ENCODE measurements at places on chromosomes 16 and 17.
A peak's percentile ranks its signal among the peaks of the same experiment; 100 is the strongest.

DNA sequence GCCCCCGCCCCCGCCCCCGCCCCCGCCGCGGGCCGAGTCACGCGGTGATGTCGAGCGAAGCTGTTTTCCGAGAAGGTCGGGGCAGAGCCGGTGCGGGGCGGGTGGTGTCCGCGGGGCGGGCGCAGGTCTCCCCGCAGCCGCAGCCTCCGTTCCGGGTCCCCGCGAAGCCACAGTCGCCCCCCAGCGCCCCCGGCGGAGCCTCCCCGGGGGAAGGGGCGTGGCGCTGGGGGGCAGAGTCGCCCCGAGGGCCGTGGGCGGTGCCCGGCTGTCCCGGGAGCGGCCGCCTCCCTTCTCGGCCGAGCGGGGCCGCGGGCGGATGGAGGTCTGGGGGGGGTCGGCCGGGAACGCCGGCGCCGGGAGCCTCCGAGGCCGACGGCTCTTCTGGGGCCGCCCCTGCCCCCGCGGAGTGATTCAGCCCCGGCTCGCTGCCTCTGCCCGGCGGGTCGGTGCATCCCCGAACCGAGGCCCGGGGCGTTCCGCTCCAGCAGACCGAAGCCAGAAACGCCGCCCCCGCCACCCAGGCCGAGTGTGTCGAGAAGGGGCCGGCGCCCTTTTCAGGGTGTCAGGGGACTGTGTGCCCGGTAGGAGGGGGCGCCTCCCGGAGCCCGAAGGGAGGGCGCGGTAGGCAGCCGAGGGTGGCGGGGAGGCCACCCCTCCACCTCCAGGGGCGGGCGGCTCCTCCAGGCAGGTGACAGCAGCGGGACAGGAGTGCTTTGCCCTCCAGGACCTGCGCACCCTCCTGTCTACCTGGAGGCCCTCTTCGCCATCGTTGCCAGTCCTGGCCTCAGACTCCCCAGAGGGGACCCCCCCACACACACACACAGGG, 1.7 kb downstream of the METRNL start:
- DNase-seq, result no peak

GRCh38 chr16:47847220-47847970, 308.4 kb downstream of the ABCC12 start:
- DNase-seq, result peak; percentile 27

GRCh38 chr16:49855280-49855821, 561 bp downstream of the ZNF423 start:
- peak; percentile 56 for DNase-seq

GRCh38 chr16:77788181-77789084, at the start of gene VAT1L:
TSS of gene VAT1L (plus strand) at chr16:77788564. CDS start at chr16:77788683, 119 bp downstream.
- DNase-seq, result peak; percentile 85

GRCh38 chr16:74556375-74556922, 50.5 kb downstream of the GLG1 start:
- no peak for DNase-seq

DNA sequence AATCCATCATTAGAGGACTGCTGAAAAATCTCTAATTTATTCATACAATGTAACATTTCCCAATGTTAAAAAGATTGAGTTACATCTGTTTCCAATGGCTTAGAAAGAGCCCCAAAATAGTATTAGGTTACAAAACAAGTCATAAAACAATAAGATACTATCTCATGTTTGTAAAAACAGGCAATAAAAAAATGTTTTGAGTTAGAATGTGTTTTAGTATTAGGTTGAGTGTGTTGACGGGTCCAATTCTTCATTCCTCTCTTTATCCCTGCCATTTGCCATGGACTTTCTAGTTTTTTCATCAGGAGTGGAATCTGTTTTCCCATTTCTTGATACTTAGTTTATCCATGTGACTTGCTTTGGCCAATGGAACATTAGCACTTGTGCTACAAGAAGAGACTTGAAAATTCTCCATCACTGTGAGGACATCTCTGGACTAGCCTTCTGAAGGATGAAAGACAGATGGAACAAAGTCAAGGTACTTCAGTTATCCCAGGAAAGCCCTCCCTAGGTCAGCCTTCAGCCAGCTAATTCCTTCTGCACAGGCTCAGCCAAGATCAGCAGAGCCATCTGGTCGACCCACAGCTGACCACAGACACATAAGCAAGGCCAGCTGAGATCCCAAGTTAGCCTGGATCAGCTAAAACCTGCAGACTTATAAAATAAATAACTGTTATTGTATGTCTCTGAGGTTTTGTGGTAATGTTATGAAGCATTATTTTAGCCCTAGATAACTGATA, 83.3 kb downstream of the HS3ST3A1 start:
- no peak for DNase-seq

GRCh38 chr16:52363082-52363481, 183.9 kb downstream of the TOX3 start:
- no peak for DNase-seq

DNA sequence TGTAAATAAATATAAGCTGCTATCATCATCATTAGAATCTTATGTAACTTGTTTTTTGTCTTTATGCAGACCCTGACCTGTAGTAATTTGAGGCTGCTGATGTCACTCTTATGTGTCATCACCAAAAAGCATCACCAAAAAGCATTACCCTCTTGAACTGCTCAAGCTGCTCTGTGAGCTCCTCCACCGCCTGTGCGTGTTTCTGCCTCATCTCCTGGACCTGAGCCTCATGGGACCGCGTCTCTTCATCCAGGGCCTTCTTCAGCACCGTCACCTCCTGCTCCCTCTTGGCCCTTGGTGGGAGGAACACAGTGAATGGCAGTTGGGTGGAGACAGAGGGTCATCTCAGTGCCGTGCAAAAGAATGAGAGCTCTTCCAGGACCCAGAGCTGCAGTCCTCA, 82.4 kb downstream of the NDE1 start:
- no peak for DNase-seq

- DNase-seq, result no peak
These were observed 28.6 kb downstream of the GTF3C1 start for GRCh38 chr16:27520982-27521673.

DNA sequence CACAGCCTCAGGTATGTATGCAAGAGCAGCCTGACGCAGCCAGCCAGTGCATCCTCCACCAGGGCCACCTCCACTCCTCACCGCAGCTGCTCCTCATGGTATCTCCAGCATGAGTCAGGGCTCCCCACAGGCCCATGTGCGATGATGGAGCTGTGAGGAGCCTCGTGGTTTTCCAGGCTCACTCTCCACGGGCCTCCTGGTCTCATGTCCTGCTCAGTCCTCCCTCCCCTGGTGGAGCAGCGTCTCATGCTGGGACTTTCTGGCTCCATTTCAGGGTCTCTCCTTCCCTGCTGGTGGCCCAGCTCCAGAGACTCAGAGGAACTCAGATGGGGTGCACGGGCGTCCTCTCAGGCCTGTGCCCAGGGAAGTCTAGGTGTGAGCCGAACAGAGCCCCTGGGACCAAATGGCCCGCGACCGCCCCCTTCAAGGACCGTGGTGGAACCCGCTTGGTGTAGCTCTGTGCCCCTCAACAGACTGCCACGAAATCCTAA, 70.4 kb downstream of the METRNL start:
- no peak for DNase-seq

- no peak for DNase-seq
These were observed 90.7 kb downstream of the WNT3 start for GRCh38 chr17:46727572-46728348.

GRCh38 chr17:74659889-74660288, 36.4 kb upstream of the CD300E start:
- DNase-seq, result no peak

DNA sequence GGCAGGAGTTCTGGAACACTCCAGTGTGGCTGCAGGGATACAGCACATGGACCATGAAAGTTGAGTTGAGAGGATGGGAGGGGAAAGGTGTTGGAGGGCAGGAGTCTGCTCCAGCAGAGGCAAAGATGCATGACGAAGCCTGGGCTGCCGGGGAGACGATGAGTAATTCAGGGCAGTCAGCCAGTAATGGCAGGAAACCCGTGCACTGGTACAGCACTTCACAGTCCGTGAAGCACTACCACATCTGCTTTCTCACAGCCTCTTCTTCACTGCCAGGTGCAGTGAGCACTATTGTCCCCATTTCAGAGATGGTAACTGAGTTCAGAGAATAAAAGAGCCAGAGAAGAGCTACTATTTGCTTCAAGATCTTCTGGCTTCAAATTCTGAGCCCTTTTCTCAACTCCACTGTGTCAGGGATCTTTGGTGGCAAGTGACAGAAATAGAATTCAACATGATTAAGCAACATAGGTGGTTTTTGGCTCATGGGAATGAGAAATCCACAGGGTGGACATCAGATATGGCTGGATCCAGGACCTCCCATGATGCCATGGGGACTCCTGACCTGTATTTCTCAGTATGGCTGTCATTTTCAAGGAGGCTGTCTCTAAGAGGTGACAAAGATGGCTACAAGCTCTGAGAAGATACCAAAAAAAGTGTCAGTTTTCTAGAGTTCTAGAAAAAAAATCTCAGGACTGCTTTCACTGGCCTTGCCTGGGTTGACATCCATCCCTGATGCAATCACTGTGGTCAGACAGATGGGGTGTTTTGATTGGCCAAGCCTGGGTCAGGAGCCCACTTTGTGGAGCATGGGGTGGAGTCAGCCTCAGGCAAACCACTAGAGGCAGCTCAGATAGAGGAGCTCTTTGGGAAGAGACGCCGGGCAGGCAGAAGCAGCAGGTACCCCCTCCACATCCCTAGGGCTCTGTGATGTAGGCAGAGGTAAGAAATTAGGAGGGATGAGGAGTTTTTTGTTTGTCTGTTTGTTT, 24.7 kb downstream of the IL21R start:
- DNase-seq, result no peak

DNA sequence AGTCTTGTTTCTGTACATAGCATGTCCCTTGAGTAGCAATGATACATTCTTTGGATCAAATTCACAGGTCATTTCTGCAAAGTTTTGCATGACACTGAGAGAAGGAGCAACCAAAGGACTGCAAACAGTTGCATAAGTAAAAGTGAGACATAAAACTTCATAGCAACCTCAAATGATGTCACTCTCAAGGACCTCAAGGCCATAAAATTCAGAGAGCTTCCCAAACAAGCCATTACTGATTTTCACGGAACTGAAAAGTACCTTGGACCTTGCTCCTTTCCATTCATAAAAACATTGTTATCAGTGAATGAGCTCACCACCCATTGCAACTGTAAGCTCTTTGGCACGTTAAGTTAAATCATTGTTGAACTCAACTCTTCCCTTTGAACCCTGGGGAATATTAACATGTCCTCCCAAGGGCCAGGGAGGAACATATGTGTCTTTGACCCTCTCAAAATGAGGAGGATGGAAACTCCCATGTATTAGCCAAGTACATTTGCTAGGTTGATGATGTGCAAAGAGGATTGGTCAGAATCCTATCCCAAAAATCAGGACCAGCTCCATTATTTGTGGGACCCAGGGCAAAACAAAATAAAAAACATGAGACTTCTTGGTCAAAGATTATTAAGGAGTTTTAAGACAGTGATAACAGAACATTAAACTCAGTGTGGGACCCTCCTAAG, 275.0 kb upstream of the DYNLRB2 start:
- DNase-seq, result no peak

- peak; percentile 61 for DNase-seq
These were observed 14.4 kb upstream of the ALDH3A1 start for GRCh38 chr17:19762515-19762961.

DNA sequence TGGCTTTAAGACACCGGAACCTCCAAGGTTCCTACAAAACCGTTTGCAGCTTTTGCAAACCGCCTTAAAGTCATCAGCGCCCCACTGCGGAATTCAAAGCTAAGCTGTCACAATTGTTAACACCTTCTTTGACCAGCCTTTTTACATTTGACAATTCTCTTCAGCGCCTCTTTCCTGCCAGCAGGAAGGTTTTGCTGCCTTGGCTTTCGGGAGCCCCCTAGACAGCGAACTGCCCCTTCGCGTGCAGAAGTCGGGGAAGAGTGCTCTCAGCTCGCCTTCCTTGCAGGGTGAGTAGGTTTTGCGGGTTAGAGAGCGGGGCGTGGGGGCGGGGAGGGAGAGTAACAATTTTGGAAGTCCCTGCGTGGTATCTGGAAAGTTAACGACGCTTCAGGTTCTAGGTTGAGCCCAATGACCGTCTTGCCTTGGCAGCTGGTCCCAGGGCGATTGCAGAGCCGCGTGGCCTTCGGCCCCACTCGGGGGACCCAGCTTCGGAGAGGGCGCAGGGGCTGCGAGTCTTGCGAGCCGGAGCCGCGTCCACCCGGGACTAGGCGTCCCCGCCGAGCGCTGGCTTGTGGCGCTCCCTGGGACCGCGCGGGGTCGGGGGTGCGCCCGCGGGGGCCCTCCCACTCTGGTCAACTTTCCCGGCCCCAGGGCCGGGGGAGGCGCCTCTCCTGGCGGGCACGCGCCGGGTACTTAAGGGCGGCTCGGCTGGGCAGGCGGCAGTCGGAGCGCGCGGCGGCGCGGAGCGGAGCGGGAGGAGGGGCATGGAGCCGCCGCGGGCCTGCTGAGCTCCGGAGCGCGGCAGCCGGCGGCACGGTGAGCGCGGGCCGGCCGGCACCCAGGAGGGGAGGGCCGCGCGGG, at the start of gene HAS3:
Gene HAS3 (plus strand): TSS at position 153 of the 861 bp plus-strand sequence. CDS start 3,743 bp downstream, outside the sequence.
- DNase-seq, result peak; percentile 81

- no peak for DNase-seq
These were observed 31.4 kb downstream of the ANKFN1 start for GRCh38 chr17:56184650-56185049.

- DNase-seq, result no peak
These were observed 15.5 kb downstream of the IKZF3 start for GRCh38 chr17:39848600-39848999.

DNA sequence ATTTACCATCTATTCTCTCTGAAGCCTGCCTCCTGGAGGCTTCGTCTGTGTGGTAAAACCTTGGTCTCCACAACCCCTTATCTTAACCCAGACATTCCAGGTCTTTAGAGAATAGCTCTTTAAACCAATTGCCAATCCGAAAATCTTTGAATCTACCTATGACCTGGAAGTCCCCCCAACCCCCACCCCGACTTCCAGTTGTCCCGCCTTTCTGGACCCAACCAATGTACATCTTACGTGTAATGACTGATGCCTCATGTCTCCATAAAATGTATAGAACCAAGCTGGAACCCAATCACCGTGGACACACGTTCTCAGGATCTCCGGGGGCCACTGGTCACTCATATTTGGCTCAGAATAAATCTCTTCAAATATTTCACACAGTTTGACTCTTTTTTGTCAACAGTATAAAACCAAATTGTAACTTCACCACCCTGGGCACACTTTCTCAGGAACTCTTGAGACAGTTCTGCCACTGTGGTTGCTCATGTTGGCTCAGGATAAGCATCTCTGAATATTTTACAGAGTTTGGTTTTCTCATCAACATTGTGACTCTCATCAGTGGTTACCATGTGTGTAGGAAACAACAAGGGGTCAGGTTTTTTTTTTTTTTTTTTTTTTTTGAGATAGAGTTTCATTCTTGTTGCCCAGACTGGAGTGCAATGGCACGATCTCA, 18.1 kb upstream of the DNAH17 start:
- DNase-seq, result no peak
